ENCODE measurements at places on chromosomes 13 and 19.

- DNase-seq = no peak
Observed at GRCh38 chr13:90717451-90717936, 630.0 kb upstream of the MIR17HG start.

GRCh38 chr19:40716031-40716481 lies 630 bp downstream of the COQ8B start:
- DNase-seq = no peak

DNA sequence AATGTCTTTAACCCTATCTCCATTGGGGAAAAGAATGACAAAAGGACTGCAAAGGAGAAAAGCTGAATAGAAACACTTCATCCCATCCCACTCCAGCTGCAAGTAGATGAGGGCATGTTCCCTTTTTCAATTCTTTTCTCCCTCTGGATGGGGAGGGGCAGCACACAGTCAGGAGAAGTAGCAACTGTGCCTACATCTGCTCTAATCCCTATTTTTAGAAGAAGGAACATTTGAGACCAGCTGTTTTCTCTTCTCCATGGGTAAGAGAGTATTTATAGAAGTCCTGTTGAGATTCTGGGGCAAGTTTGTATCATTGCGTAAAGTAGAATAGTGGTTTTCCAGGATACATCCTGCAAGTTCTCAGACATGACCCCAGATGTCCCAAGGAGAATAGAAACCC lies 9.3 kb upstream of the GTF3A start:
- DNase-seq = no peak

DNA sequence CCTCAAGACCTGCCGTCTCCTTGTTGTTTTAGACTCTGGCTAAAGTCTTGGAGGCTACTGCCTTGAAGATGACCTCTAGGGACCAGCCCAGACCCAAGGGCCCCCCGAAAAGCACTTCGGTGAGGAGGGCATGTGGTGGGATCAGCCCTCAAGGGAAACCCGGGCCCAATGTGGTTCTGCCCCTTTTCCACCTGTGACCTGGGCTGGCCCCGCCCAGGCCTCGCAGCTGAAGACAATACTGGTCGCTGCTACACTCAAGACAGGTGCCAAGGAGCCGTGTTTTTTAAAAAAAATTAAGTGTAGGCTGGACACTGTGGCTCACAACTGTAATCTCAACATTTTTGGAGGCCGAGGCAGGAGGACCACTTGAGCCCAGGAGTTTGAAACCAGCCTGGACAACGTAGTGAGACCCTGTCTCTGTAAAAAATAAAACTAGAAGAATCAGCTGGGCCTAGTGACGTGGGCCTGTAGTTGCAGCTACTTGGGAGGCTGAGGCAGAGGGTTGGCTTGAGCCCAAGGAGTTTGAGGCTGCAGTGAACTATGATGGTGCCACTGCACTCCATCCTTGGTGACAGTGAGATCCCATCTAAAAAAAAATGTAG lies 903 bp downstream of the TLE6 start:
- DNase-seq = no peak

- no peak for DNase-seq
Observed at GRCh38 chr13:29572575-29572974, 22.9 kb downstream of the SLC7A1 start.

DNA sequence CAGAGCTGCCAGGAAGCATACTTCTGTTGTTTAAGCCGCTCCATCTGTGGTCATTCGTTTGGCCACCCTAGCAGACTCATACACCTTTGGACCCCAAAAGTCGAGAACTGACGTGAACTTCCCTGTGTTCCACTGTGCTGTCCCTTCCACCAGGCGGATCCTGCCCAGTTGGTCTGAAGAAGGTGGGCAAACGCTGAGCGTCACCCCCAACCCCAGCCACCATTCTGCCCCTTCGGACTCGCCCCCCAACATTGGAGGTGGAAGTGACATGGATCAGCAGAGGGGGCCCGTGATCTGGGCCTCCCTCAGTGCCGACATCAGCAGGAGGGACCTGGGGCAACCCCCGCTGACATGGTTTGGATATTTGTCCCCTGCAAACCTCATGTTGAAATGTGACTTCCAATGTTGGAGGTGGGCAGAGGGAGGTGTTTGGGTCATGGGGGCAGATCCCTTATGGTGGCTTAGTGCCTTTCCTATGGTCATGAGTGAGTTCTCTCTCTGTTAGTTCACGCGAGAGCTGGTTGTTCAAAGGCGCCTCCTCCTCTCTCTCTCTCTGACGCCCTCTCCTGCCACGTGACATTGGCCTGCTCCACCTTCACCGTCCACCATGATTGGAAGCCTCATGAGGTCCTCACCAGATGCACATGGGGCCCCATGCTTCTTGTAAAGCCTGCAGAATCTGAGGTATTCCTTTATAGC lies 93.6 kb upstream of the ZNF507 start:
- no peak for DNase-seq

- no peak for DNase-seq
Observed at GRCh38 chr13:95710313-95710712, 33.4 kb downstream of the DNAJC3 start.

DNA sequence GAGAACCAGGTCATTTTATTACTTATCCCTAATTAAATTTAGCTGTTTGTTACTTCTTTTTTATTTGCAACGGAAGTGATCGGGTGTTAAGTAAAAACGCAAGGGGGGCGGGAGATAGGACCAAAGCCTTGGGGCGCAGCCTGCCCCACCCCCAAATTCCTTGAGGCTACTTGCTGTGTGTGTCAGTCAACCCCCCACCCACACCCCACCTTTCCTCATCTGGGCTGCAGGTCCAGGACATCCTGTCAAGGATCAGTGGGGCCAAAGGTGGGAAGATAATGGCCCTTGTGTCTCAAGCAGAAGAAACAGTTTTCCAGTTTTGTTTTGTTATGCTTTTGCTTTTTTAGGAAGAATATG lies 1.2 kb upstream of the FOXO1 start:
- no peak for DNase-seq

DNA sequence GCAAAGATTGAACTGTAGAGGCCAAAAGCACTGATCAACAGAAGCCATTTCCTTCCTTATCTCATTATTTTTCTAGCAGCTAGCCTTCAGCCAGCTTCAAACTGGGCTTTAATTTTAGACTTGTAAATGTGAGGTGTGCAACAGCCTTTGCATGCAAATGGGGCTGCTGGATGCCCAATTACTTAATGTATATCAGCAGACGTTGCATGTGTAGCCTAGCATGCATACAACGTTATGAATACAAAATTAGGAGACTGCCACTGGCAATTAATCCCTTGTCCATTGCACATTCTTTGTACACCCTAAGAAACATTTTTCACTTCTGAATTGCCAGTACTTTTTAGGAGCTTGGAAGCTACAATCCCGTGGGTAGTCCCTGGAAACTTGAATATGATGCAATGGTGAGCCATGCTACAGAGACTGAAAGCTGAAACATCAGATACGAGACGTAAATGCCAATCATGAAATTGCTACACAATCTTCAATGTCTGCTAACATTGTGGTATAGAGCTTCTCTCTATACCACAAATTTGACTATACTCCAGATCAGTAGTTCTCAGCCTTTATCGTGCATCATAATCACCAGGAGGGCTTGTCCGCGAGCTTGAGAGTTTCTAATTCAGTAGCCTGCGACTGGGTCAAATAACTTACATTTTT lies 20.2 kb downstream of the EPSTI1 start:
- DNase-seq = no peak

DNA sequence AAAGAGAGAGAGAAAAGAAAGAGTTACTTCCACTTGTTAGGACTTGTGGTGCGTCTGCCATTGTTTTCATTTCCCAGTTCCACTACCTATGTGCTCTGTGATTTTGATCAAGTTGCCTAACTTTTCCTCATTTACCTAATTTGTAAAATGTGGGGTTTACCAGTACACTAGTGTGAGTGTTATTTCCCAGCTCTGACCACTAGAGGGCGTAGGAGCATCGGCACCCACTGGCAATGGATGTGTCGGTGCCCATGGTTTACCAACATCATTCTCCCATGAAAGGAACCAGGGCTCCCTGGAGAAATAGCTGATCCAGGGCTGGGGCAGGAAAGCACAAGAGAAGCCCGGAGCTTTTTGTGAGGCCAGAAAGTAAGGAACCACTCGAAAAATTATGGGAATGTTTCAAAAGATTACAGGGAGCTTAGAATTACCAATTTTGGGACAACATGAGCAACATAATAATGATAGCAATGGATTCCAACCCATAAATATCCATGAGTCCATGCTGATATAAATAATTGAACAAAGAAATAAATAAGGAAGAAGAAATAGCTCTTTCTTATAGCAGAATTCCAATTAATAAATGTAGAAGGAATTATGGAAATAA lies 15.1 kb upstream of the CEACAM4 start:
- DNase-seq = peak; percentile 83

- peak; percentile 46 for DNase-seq
Observed at GRCh38 chr19:55809381-55810058, 22.3 kb downstream of the NLRP11 start.

- no peak for DNase-seq
Observed at GRCh38 chr19:5317321-5317720, 23.3 kb downstream of the PTPRS start.

DNA sequence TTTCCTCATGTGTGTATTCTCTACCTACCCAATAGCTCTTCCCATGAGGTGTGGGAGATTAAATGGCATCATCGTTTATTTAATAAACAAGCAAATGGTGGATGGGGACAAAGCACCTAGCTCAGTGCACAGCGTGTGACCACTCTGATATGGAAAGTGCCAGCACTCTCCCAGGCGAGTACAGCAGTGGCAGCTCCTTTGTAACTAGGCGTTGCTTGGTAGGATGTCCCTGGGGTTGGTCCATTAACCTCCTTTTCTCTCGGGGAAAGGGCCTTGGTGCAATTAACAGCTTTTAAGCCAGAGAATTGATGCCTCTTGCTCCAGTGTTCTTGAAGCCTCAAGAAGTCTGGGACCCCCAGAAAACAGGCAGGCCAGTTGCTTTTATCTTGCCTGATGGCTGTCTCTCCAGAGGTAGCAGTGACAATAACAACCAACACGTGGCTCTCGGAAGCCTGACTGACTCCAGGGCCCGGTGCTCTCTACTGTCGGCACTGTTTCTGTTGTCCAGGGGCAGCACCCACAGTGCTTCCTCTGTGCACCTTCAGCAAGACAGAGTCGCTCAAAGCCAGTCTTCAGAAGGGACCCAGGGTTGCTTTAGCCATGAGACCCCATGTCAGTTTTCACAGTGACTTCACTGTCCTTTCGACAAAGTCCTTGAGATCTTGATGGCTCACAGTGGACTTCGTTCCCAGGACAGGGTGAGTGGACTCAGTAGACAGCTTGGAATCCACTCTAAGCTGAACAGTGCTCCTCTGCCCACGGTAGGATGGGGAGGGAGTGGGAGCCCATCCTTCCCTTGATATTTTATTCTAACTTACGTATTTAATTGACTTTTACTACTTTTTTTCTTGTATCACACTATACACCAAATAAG lies 33.9 kb upstream of the NPAS1 start:
- DNase-seq = no peak

- DNase-seq = no peak
Observed at GRCh38 chr13:95155093-95155492, 146.2 kb downstream of the ABCC4 start.

- peak; percentile 46 for DNase-seq
Observed at GRCh38 chr13:39612023-39612637, 9.1 kb upstream of the LHFPL6 start.

GRCh38 chr19:48656840-48657474 lies 11.0 kb upstream of the CA11 start:
- DNase-seq = no peak

DNA sequence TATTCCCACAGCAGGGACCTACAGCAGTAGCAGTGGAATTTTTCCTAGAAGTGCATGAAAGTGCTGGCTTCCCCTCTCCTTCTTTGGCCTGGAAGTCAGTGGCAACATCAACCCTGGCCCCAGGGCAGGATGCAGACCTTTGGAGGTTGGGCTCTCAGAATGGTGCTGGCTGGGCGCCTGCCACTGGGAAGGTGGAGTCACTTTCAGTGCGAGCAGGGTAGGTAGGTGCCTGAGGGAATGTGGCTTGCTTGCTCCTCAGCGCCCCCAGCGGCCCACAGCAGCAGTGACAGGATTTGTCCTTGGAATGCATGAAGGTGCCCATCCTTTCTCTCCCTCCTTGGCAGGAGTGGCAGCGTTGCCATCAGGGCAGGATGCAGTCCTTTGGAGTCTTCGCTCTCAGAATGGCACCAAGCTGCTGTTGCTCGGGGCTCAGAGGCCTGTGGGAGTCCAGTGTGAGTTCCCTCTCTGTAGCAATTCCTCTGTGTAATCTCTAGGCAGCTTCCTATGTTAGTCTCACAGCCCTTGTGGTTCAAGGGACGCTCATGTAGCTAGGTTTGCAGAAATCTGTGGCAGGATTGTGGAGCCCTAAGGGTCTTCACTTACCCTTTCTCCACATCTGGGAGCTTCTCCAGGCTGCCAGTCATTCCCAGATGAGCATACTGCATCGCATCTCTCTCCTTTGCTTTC lies 354.4 kb upstream of the DACH1 start:
- peak; percentile 3 for DNase-seq
